ENCODE measurements at places on chromosomes 12 and 14.
A peak's percentile ranks its signal among the peaks of the same experiment; 100 is the strongest.

- DNase-seq, result no peak
Observed at GRCh38 chr12:86777325-86777724, 521.1 kb upstream of the MGAT4C start.

DNA sequence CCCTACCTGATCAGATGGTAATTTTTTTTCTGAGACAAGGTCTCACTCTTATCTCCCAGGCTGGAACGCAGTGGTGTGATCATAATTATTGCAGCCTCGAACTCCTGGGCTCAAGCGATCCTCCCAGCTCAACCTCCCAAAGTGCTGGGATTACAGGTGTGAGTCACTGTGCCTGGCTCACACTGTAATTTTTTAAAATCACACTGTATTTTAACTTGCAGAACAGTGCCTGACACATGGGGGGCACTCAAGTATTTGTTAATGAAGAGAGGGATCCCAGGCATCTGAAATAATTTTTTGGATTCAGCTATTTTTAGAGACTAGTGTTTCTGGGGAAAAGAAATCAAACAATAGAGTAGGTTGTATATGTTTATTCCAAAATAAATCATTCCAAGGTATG is 21.7 kb downstream of the LIMA1 start:
- DNase-seq, result no peak

GRCh38 chr14:23669441-23669840 is 33.3 kb downstream of the DHRS2 start:
- DNase-seq, result no peak

GRCh38 chr14:65849091-65849490 is 436.6 kb downstream of the FUT8 start:
- DNase-seq, result no peak

- peak; percentile 74 for DNase-seq
Observed at GRCh38 chr14:54902143-54902520, 494 bp downstream of the GCH1 start.

GRCh38 chr12:32155961-32156529 is 49.4 kb downstream of the BICD1 start:
- no peak for DNase-seq

- DNase-seq, result no peak
Observed at GRCh38 chr12:18966954-18967353, 162.6 kb upstream of the PLEKHA5 start.

GRCh38 chr14:71933001-71933587 is 865 bp downstream of the RGS6 start:
- DNase-seq, result no peak

DNA sequence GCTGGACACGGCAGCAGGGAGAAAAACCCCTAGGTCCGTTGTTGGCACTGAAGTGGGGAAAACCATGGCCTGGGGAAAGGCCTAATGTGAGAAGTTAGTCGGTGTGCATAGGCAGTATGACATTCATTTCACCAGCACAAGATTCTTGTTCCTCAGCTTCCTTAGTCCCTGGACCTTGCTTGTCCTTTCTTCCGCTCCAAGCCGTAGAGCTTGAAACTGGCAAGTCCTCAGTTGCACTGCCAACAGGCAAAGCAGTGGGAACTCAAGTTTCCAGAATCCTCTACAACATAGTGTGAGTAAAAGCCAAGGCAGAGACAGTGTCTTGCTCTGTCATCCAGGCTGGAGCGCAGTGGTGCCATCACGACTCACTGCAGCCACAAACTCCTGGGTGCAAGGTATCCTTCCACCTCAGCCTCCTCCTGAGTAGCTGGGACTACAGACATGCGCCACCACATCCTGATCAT is 138.5 kb upstream of the AMIGO2 start:
- no peak for DNase-seq

- no peak for DNase-seq
Observed at GRCh38 chr12:63777340-63777739, 2.4 kb upstream of the RXYLT1 start.

- DNase-seq, result no peak
Observed at GRCh38 chr14:55963295-55963694, 154.9 kb upstream of the PELI2 start.

- DNase-seq, result no peak
Observed at GRCh38 chr14:77375164-77375950, 1.5 kb downstream of the TMED8 start.

GRCh38 chr12:98345308-98345876 is 170.0 kb upstream of the TMPO start:
- no peak for DNase-seq

DNA sequence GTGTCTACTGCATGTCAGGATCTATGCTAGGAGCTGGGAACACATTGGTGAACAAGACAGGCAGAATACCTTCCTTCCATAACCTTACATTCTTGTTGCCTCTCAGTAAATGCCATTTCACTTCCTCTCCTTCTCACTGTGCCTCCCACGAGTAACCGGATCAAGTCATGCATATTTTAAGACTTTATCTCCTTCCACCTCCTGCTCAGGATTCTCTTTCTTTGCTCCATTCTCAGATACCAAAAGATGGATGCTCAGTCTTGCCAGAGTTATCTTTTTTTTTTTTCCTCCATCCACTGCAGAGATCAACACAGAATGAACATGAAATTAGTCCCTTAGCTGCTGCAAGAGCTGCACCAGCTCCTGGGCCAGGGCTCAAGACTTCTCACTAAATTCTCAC is 20.0 kb upstream of the APPL2 start:
- DNase-seq, result no peak

GRCh38 chr14:35337269-35338255 is 45.4 kb downstream of the PSMA6 start:
- no peak for DNase-seq

DNA sequence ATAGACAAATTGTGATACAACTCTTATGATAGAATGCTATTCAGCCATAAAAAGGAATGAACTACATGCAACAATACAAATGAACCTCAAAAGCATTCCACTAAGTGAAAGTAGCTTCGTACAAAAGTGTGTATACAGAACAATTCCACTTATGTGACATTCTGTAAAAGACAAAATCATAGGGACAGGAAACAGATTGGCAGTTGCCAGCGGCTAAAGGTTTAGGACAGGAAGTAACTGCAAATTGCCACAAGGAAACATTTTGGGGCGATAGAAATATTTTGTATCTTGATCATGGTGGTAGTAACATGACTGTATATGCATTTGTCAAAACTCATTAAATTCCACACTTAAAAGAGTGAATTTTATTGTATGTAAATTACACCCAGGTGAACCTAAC is 113.4 kb downstream of the CAPZA3 start:
- no peak for DNase-seq

GRCh38 chr12:9730591-9730990 is 2.3 kb downstream of the CLECL1 start:
- no peak for DNase-seq

GRCh38 chr14:99354166-99354875 is 82.3 kb upstream of the BCL11B start:
- DNase-seq, result no peak

DNA sequence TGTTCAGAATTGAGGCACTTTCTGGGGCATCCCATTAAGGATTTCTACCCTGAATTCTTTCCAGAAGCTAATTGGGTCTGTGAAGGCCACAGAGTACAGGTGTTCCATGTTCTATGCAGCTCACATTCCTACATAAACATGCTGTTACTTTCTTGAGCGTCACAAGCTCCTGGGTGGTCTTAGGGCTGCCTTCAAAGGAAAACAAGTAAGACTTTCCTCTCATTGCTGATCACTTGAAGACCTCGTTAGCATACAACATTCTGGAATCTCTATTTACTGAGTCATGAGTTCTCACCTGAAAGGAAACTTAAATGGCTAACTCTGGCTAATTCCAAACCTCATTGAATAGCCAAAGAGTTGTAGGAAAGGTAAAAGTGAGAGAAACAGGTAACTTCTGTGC is 63.0 kb upstream of the HMGA2 start:
- DNase-seq, result no peak

DNA sequence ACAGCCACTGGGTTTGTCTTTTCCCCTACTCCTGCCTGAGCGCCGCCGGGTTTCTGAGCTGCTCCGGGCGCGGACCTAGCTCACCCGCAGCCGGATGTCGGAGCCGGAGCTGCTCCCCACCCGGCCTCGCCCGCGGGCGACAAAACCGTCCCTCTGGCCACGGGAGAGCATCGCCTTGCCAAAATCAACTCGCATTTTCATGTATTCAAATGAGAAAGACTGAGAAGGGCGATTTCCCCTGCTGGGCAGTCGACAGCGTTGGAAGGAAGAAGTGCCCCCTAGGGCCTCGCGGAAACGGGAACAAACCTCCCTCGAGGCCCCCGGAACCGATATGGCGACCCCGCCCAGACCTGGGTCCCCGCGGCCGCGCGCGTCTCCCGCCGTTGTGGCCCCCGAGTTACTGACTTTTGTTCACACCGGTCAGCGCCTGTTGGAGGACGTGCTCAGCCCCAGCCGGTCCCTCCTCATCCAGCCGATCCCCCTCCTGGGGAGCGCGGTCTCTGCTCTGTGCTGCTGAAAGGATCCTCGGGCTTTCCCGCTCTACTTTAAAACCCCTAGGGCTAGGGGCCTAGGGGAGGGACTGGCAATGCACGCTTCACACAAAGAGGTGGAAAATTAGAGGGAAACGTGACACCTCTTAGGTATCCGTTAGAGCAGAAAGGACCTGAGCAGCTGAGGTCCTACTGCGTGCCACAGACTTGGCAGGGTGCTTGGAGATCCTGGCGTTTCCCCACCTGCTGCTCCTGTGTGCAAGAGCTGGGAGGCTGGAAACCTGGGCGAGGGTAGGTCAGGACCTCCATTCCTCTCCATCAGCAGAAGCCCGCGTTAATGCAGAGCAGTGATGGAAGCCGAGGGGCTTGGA is 4.3 kb downstream of the TTC6 start:
- DNase-seq, result no peak

GRCh38 chr12:47812797-47813510 is 6.7 kb downstream of the HDAC7 start:
- DNase-seq, result peak; percentile 89

DNA sequence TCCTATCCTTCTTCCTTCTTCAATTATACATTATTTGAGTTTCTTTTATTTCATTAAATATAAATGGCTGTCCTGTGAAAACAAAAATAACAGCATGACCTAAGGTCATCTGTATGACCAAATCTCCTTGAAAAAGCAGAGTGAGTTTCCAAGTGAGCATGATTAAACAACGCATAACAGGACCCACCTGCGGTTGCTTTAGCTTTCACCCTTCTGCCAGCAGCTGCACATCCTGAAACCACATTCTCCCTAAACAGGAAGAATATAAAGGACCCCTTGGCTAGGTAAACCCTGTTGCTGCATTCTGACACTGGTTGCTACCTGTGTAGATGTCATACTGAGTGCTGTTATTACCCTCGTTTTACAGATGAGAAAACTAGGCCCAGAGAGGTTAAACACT is 42.8 kb upstream of the CPM start:
- no peak for DNase-seq

DNA sequence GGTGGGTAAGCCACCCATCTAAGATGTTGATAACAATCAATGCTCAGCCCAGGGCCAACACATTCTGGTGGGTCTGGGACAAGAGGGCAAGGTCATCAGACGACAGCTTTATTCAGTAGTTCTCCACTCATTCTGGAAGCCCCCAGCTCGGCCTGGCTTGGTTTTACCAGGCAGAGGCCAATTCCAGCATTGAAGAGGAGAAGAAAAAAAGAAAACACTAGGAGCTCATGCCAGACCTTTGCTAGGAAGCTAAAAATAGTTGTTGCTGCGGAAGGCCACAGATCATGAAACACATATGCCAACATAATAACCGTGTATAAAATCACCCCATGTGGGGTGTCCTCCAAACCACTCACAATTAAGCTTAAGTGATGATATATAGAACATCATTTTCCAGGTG is 44.4 kb downstream of the CCDC60 start:
- DNase-seq, result no peak

GRCh38 chr14:71711619-71712018 is 220.6 kb upstream of the RGS6 start:
- DNase-seq, result no peak

DNA sequence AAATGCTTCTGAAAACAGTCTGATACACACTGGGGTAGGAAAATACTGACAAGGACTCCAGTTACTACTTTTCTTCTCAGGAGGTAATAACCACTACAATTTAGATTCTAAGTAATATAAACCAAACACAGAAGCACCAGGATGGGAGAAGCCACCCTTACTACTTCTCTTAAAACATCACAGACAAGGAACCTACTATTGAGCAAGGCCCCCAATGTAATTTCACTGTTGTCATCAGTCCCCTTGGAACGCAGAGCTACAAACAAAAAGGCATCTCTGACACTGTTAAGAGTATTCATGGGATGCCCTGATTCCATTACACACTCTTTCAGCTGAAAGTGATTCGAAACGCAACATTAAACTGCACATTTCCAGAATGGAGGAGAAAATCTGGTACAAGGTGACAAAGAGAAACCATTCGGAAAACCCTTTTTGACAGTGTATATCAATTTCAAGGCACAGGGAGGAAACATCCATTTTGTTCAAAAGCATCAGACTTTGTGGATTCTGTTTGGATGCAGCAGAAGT is 185.9 kb downstream of the PPM1H start:
- no peak for DNase-seq

- DNase-seq, result no peak
Observed at GRCh38 chr14:36270191-36270590, 50.2 kb downstream of the MBIP start.

GRCh38 chr14:68409387-68409786 is 383.5 kb downstream of the ZFP36L1 start:
- no peak for DNase-seq

DNA sequence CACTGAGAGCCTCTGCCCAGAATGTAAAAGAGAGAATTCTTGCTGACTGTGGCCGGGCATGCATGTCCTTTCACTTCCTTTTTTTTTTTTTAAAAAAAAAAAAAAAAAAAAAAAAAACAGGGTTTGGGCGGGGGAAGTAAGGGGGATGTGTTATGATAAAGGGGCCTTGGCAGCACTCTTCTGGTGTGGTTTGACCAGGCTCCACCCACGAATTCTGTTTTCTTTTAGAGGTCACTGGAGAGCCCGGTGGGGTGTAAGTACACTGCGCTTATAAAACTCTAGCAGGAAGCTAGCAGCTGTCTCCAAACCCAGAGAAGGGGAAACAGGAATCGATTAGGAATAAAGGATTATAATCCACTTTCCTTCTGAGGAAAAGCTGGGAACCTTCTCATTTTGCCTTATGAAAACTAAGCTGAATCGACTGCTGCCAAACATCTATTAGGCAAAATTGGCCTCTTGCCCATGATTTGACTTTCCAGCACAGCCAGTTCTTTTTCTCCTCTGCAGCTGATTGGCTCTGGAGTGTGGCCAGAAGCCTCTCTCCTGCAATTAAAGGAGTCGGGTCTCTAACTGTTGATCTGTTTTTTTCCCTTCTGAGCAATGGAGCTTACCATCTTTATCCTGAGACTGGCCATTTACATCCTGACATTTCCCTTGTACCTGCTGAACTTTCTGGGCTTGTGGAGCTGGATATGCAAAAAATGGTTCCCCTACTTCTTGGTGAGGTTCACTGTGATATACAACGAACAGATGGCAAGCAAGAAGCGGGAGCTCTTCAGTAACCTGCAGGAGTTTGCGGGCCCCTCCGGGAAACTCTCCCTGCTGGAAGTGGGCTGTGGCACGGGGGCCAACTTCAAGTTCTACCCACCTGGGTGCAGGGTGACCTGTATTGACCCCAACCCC is 27.7 kb upstream of the HIGD1C start:
- DNase-seq, result no peak

GRCh38 chr12:10285919-10286318 is 21.8 kb upstream of the KLRD1 start:
- no peak for DNase-seq

GRCh38 chr12:18828483-18828882 is 90.6 kb downstream of the CAPZA3 start:
- DNase-seq, result no peak

GRCh38 chr12:123468786-123469185 is 10.8 kb downstream of the SNRNP35 start:
- no peak for DNase-seq

GRCh38 chr12:31315784-31316465 is 10.0 kb downstream of the SINHCAF start:
- no peak for DNase-seq

All from stimulated activated naive CD4-positive, alpha-beta T cell (primary cell).